HCT116 (cell line): ENCODE measurements at places on chromosomes 3 and 15.
A peak's percentile ranks its signal among the peaks of the same experiment; 100 is the strongest.

- no peak for DNase-seq
Measured at GRCh38 chr3:136644212-136644611, 108.0 kb downstream of the STAG1 start.

DNA sequence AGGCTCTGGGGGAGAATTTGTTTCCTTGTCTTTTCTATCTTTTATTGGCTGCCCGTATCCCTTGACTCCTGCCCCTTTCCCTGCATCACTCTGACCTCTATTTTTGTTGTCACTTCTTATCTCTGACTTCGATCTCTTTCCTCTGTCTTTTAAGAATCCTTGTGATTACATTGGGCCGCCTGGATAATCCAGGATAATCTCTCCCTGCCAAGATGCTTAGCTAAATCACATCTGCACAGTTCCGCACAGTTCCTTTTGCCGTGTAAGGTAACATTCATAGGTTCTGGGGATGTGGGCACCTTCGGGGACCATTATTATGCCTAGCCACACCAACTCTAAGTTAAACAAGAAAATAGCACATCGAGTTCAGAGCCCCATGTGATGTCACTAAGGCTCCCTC, 103.0 kb upstream of the DPPA4 start:
- no peak for DNase-seq

DNA sequence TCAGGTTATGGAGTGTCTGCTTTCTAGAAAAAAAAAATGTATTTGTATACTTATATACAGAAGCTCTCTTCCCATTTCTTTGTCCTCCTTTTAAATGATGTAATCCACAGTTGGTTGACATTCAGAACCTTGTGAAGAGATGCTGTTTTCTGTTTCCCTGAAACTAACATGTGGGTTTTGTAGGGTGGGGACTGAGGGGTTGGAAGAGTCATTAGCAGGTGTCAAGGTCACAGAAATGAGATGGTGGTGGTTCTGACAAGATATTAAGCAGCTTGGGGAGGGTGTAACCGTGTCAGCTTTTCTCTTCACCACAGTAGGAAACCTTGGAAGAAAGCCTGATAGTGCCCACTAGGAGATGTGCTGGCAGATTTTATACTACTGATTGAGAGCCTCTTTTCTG, 2.4 kb downstream of the RASA2 start:
- no peak for DNase-seq

GRCh38 chr15:96220657-96221056, 109.8 kb upstream of the NR2F2 start:
- no peak for DNase-seq

DNA sequence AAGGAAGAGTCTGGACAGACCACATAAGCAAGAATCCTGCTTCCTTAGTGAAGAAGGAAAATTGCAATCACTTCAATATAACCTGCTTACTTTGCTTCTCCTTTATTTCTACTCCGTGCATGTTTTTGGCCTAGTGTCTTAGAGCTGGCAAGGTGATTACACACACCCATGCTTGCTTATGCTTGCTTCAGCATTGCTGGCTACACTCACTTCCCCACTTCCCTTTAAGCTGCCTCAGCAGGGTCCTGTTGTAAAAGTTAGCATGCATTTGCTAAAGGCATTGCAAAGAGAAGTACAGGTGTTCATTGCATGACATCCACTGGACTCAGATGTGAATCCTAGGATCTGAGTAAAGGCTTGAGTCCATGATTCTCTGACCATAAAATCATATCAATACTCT, 47.5 kb upstream of the STT3B start:
- DNase-seq: no peak

GRCh38 chr3:108661699-108662098, 72.2 kb downstream of the DZIP3 start:
- DNase-seq: no peak

GRCh38 chr3:159586571-159587202, 401.9 kb upstream of the IL12A start:
- peak; percentile 29 for DNase-seq

- no peak for DNase-seq
Measured at GRCh38 chr3:71547249-71548198, 36.0 kb downstream of the FOXP1 start.
